ENCODE measurements at places on chromosomes 1 and 21.
A peak's percentile ranks its signal among the peaks of the same experiment; 100 is the strongest.

GRCh38 chr1:119554183-119554582 lies 47.2 kb downstream of the HSD3B1 start:
- peak; percentile 86 for DNase-seq

DNA sequence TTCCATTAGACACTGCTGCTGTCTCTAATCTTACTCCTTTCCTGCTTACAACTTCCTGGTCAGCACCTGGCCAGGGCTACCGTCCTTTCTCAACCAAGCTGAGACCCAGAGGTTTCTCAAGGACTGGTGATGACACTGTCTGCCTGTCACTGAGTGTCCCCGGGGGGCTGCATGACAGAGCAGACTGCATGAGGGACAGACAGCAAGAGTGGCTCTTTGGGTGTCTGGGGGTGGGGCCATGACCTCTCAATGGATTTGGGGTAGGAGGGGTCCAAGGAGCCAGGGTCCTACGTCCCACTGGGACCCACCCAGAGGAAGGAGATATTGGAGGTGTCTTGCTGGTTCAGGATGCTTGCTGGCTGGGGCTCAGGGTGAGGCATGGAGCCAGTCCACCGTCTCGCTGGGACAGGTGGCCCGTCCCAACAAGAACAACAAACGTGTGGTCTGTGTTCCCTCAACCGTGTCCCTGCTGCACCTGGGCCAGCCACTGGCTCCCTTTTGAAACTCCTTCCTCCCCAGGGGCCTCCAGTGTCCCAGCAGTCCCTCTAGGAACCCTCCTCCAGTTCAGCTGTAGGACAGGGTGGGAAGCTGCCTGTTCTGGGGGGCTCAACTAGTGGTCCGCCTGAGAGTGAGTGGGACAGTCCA lies 344.6 kb upstream of the AJAP1 start:
- no peak for DNase-seq

- no peak for DNase-seq
Measured at GRCh38 chr1:99749504-99750347, 16.7 kb downstream of the FRRS1 start.

DNA sequence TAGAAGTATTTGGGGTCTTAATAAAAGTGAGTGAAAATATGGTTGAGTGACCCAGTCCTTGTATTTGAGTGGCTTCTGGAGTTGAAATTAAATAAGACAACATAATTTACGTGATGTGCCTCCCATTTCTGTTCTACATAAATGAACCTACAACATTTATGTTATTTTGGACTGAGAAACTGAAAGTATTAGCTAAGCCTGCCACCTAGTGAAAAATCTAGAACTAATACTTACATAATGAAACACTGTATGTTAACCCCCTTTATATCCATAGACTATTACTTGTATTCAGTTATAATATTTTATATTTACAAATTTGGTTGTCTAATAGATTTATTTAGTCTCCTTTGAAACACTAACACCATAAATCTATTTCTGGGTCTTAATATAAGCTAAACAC lies 298.9 kb downstream of the KCNT2 start:
- no peak for DNase-seq

DNA sequence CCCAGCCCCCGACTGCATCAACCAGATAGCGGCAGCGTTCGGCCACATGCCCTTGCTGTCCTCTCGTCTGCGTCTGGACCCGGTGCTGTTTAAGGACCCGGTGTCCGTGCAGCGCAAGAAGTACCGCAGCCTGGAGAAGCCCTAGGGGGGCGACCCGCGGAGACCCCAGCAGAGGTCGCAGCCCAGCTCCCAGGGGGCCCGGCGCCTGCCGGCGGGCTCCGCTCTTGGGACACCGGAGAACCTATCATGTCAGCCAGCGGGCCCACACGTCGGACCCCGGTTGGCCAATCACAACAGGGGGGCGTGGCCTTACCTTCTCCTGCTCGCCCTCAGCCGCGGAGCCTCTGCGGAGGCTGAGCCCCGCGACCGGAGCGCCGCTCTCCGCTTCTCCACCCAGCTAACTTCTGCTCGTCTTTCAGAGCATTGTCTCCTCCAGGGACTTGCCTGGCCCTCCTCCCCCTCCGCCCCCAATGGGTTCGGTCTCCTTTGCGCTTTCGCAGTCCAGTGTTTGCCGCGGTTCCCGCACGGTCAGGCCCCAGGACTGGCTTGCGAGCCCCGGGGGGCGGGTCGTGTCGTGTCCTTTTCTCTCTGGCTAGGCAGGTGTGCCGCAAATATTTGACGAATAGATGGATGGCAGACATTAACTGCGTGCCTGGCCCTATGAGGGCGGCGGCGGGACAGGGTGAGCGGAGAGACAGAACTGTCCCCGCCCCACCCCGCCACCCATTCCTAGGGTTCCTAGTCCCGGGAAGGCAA lies 10.5 kb downstream of the SLC30A2 start:
- peak; percentile 86 for DNase-seq

GRCh38 chr1:23019863-23020625 lies 776 bp downstream of the KDM1A start:
- DNase-seq: peak; percentile 36

- no peak for DNase-seq
Measured at GRCh38 chr1:9164919-9165318, 36.0 kb upstream of the GPR157 start.

GRCh38 chr21:45192332-45192731 lies 95.4 kb downstream of the POFUT2 start:
- DNase-seq: no peak

- DNase-seq: no peak
Measured at GRCh38 chr1:156430303-156430702, 61.3 kb downstream of the RHBG start.

- DNase-seq: no peak
Measured at GRCh38 chr1:111850109-111850508, 94.4 kb downstream of the DDX20 start.

DNA sequence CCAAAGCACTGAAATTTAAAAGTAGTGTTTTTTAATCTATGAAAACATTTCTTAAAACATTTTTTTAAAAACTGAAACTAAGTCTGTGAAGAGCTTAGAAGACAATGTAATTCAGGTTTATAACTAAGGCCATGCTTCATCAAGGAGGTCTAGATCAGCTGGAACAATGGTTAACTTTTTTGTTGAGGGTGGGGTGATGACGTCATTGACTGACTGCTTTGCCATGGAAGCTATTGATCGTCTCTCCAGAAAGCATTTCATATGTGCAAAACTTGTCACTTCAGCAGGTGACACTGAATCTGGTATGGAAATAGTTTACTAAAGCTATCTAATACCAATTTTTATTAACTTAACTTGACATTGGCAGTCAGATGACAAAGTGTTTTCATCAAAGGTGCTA lies 21.0 kb downstream of the RAVER2 start:
- DNase-seq: no peak
